Femur (tissue), 1 donor: ENCODE measurements at places on chromosomes 5 and 9.

GRCh38 chr9:28782630-28783029, 1209.3 kb upstream of the C9orf72 start:
- DNase-seq: no peak

DNA sequence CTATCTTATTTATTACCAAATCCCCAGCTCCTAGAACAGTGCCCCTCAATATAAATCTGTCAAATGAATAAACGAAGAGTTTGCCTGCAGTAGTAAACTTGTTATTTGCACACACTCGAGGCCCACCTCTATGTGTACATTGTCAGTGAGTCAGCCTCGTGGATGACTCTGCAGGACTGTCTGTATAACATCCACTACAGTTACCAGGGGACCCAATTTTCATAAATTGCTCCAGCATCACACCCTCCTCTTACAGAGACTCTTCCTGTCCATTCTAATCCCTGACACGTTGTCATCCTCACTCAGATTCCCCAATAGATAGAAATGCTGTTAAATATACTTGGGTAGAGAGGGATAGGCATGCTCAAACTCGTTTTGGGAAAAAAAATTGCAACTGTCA, 478.5 kb downstream of the RAB3C start:
- no peak for DNase-seq

DNA sequence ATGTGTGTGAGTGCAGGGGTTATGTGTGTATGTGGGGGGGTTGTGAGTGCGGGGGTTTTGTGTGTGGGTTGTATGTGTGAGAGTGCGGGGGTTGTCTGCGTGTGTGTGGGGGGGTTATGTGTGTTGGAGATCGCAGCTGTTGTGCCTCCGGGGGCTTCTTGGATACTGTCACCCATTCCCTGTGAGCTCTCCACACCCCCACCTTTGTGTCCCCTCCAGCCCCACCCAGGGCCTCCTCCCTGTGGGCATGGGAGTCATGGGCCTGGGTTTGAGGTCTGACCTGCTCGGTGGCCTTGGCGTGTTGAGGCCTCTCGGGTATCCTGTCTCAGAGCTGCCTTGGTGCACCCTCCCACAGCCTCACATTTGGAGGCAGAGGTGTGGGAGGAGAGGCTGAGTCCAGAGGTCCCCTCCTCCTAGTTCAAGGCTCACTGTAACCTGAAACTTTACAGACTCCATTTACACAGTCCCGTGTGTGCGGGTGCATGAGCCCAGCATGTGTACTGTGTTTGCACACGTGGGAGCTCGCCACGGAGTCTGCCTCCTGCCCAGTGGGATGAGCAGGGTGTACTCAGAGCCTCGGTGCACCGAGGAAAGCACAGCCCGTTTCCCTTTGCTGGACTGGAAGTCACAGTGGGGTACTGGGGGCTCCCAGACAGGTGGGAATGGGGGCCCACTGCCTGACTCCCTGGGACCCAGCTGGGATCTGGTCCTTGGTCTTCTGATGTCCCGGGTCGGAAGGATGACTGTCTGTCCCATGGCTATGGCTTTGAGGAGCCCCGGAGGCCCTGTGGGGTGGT, 43.4 kb downstream of the RXRA start:
- DNase-seq: no peak

DNA sequence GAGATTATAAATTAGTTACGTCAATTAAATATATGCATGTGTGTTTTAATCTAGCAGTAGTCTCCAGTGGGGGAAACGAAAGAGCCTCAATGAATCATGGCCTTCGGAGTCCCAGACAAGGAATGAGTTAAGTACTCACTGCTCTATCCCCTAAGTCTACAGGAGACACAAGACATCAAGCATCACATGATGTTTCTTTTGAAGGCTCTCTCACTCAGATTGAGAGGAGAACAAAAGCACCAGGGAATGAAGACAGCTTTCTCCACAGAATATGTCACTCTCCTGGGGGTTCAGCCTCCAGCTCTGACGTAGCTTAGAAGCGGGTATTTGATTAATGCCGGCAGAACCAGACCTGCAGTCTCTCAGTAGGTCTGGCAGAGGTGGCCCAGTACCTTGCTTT, 381.4 kb downstream of the ACTL7B start:
- DNase-seq: no peak

GRCh38 chr9:129406278-129407225, 214.3 kb downstream of the C9orf50 start:
- DNase-seq: no peak

- peak; percentile 97 for DNase-seq
These were observed 24.5 kb upstream of the DUSP1 start for GRCh38 chr5:172795318-172795977.

GRCh38 chr9:117218951-117219350, 195.9 kb downstream of the ASTN2 start:
- DNase-seq: no peak

DNA sequence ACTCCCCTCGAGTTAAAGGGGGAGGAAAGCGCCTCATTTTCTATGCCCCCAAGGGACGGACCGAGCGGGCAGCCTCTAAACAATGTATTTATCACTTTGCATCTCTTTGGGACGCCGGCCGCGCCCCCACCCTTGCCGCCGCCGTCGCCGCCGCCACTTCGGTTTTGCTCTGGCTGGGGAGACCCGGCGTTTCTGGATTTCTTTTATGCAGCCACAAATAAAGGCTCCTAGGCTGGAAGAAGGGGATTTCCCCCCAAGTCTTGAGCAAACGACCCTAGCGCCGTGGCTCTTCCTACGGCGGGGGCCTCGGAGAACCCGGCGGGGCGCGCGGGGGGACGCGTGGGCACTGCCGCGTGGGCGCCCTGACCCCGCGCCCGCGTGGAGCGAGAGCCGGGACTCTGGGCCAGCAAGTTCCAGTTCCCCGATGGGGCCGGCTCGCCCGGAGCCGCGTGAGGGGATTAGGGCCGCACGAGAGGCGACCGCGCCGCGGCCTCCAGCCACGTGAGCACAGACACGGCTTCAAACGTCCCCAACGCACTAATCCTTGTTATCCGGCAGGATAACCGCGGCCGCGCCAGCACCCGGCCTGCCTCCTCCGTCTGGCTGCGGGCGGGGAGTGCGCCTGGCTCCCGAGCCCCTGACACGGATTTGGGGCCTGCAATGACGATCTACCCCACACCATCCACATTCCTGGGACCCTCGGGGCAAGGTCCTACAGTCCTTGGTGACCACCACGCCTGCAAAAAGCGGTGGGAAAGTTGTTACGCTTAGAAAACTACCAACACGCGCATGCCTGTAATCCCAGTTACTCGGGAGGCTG, 7.9 kb upstream of the NEUROG1 start:
- DNase-seq: peak; percentile 47

GRCh38 chr5:65779643-65780042, 57.6 kb downstream of the NLN start:
- DNase-seq: no peak

- DNase-seq: no peak
These were observed 10.7 kb upstream of the LURAP1L start for GRCh38 chr9:12764150-12764549.

- peak; percentile 73 for DNase-seq
These were observed 33.7 kb downstream of the CENPP start for GRCh38 chr9:92359394-92359995.

- no peak for DNase-seq
These were observed 9.7 kb upstream of the LRRC70 start for GRCh38 chr5:62568800-62569432.

GRCh38 chr5:152084476-152084875, 159.8 kb upstream of the GLRA1 start:
- no peak for DNase-seq

DNA sequence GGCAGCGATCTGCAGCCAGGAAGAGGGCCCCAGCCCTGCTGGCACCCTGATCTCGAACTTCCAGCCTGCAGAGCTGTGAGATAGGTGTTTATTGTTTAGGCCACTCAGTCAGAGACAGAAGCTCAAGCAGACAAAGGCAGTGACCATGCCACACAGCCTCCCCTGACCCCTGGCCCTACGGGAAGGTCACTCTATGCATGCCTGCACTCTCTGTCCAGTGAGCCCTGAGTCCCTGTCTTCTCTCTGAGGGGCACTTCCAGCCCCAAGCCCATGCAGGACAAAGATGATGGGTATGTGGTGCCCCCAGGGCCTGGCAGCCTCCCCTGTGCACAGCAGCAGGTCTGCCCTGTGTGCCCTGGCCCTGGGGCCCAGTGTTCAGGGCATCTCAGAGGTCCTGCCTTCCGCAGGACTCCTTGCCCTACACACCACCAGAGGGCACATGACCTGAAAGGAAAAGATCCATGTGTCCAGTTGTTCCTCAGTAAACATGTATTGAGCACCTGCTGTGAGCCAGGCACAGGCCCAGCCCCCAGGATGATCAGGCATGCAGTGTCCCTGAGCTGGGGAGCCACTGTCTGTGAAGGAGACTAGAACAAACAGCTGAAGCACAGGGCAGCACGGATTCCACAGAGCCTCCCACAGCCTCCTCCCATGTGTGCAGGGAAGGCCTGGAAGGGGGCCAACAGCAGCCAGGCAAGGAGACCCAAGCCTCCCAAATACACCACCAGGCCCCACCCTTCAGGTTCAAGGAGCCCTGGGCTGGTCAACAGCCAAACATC, 109.3 kb downstream of the ATPSCKMT start:
- DNase-seq: peak; percentile 32

GRCh38 chr5:139911425-139912120, 116.0 kb downstream of the PSD2 start:
- no peak for DNase-seq

DNA sequence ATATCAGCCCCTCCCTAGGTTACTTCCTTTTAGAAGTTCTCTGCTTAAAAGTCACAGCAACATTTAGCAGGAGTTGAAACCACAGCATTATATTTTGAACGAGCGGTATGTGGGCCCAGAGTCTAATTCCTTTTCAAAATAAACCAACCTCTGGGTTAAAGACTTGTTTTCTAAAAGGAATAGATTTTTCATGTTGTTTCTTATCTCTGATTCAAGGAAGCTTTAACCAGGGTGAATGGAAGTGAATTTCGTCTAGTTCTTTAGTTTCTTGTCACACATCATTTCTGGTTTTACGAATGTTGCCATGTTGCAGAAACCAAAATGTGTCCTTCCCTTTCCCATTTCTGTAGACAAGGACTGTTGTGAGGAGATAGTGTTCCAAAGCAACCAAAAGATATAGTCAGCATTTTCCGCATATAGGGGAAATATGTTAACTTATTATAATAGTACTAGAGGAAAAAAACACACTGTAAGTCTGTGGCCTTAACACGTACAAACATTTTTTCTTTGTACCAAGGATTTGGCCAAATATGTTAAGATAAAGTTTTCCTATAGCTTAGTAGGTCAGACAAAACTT, 142.4 kb downstream of the PCSK5 start:
- no peak for DNase-seq

GRCh38 chr5:74372502-74373064, 267.9 kb downstream of the ENC1 start:
- DNase-seq: no peak
